Fibroblast of lung (primary cell): ENCODE measurements at places on chromosomes 7 and 10. TPM values are rescaled to one million over a fixed set of nuclear protein-coding genes. Genes with fewer than 3 reads are reported as not detected.

The TACC2 gene
- total RNA-seq: 4.6 and 7.6 TPM in 2 replicates

The CTAGE8 gene
- 0.26 and 0.83 TPM in 2 replicates for total RNA-seq

The IFIT2 gene
- 11.6 and 21.6 TPM in 2 replicates for total RNA-seq

The GALNT17 gene
- total RNA-seq: under 0.01 and 0.26 TPM in 2 replicates

The BRAF gene
- total RNA-seq: 21.3 and 23.1 TPM in 2 replicates

The TMEM106B gene
- 41.6 and 51.9 TPM in 2 replicates for total RNA-seq

The CLDN4 gene
- total RNA-seq: under 0.01 and 0.26 TPM in 2 replicates

The RPEL1 gene
- 0.17 and 0.26 TPM in 2 replicates for total RNA-seq

The MSMB gene
- total RNA-seq: not detected in 2 replicates

The CALHM2 gene
- total RNA-seq: 31.6 and 35.8 TPM in 2 replicates

The GPR26 gene
- total RNA-seq: not detected in 2 replicates
